ENCODE measurements at places on chromosomes 7 and 10.

DNA sequence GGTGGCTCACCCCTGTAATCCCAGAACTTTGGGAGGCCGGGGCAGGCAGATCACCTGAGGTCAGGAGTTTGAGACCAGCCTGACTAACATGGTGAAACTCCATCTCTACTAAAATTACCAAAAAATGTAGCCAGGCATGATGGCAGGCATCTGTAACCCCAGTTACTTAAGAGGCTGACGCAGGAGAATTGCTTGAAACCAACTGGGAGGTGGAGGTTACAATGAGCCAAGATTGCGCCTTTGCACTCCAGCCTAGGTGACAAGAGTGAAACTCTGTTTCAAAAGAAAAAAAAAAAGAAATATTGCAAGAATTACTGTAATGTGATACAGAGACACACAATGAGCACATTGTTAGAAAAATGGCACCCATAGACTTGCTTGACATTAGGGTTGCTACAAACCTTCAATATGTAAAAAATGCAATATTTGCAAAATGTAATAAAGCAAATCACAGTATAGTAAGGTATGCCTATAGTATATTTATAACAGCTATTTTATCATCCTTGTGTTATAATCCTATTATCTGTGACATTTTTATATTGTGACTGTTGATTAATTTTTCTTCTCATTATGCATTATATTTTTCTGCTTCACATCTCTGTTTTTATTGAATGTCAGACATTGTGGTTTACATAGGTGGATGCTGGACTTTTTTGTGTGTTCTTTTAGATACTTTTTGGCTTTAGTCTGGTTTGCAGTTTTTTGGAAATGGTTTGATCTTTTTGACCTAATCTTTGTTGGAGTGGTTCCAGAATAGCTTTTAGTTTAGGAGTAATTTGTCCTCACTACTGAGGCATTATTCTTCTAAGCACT, 55.4 kb upstream of the HELLS start:
- H3K27ac ChIP-seq, result no peak overlapping the region
- H3K4me1 ChIP-seq, result peaks cover 23% of the 10 kb centered on the region
- DNase-seq, result no peak

DNA sequence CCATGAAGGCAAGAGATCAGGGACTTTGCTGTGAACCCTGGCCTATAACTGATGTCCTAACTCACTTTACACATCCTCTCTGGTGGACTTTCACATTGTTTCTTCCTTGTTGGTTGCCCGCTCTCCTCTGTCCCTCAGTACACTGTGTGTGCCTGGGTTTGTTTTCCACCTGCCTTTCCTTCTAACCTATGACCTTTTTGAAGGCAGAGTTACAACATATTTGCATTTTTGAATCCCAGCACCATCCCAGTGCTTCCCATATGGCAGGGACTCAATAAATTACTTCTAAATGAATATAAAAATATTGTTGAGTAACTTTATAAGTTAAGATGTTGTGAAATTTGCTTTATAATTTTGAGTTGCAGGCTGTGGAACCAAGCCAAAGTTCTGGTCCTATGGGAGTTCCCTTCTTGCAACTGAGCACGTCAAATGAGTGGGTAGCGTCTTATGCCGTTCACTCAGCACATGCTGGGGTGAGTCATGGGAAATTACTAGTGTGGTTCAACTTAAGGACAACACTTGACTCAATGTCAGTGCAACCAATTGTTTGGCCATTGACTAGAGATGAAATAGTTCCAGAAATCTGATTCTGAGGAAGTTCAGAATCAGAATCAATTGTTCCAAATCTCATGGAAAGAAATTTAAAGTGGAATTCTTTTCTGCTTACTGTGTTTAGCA, 250.9 kb downstream of the TWIST1 start:
- peak overlapping the region; percentile 67 for H3K27ac ChIP-seq
- H3K4me3 ChIP-seq, result no peak overlapping the region
- H3K4me1 ChIP-seq, result peaks cover 20% of the 10 kb centered on the region
- DNase-seq, result peak; percentile 57

GRCh38 chr10:3848775-3849635, 64.0 kb upstream of the KLF6 start:
- H3K36me3 ChIP-seq, result no peaks in the 10 kb centered on the region
- H3K27me3 ChIP-seq, result no peaks in the 10 kb centered on the region
- H3K4me3 ChIP-seq, result no peak overlapping the region
- no peak overlapping the region for H3K27ac ChIP-seq

GRCh38 chr7:157547102-157547501, 210.3 kb downstream of the DNAJB6 start:
- no peak for DNase-seq
- peaks cover 16% of the 10 kb centered on the region for H3K27me3 ChIP-seq
- H3K27ac ChIP-seq, result no peak overlapping the region

DNA sequence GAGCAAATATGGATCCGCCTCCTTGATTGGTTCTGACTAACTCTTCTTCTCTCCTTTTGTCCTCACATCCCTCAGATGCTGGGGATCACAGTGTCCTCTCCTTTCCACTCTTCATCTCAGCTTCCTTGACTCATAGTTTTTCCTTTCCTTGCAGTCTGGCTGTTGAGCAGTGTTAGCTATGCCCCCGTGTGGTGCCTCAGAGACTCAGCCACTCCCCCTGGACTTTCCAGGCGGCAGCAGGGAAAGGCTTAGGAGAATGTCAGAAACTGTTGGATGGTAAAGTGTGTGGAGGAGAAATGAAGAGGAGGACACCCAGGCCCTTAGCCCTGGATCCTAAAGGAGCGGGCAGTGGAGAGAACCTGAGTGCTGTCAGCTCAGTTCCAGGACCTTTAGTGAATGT, 267.5 kb downstream of the CELF2 start:
- no peaks in the 10 kb centered on the region for H3K27me3 ChIP-seq
- no peak overlapping the region for H3K27ac ChIP-seq
- no peak for DNase-seq
- H3K4me3 ChIP-seq, result no peak overlapping the region
